ENCODE measurements at places on chromosomes 2 and 18.

GRCh38 chr2:168935810-168936581 is 34.9 kb downstream of the G6PC2 start:
- no peak for DNase-seq

GRCh38 chr18:8124232-8125146 is 484.7 kb upstream of the RAB12 start:
- no peak for DNase-seq

- no peak for DNase-seq
Measured at GRCh38 chr2:235416858-235417499, 76.9 kb upstream of the AGAP1 start.

DNA sequence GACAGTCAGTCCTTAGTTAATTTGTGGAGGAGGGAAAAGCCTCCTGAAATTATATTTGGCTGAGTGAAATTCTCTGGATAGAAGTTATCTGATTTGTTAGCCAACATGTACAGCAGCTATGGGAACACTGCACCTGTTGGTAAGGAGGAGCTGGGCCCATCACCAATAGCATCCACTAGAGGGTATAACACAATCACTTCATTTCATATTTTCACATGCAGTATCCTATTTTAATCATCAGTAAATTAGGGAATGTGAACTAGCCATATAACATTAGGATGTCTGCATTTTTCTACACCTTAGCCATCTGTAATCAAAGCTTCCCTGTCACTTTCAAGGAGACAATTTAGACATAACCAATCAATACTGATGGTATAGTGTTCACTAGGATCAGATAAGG is 818.4 kb upstream of the CDH2 start:
- no peak for DNase-seq

GRCh38 chr2:204335451-204336058 is 209.7 kb upstream of the PARD3B start:
- DNase-seq: no peak

DNA sequence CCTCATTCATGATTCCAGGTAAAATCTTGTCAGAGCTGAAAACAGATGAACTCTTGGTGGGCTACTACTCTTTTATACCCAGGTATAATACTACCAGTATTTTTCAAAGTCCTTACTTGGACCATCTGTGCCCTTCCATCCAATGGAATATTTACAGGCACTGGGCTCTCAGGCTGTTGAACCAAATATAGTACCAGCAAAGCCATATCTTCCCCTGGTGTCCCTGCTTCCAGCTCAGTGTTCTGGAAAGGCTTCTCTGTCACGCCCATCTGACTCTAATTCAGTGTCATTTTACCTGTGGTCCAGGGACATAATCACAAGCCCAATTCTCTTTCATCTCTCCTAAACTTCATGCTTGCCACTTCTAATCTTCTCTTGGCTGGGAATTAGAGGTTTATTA is 119.2 kb upstream of the STK17B start:
- no peak for DNase-seq

GRCh38 chr2:19752500-19752899 is 149.3 kb downstream of the TTC32 start:
- no peak for DNase-seq

- DNase-seq: no peak
Measured at GRCh38 chr2:103959174-103960128, 894.5 kb upstream of the POU3F3 start.

GRCh38 chr2:50929661-50930060 is 102.3 kb downstream of the NRXN1 start:
- DNase-seq: no peak

- no peak for DNase-seq
Measured at GRCh38 chr18:37962316-37962966, 396.8 kb upstream of the CELF4 start.

GRCh38 chr18:49081511-49082155 is 130.9 kb upstream of the SMAD7 start:
- DNase-seq: no peak

- no peak for DNase-seq
Measured at GRCh38 chr18:68665628-68666027, 49.3 kb downstream of the TMX3 start.

DNA sequence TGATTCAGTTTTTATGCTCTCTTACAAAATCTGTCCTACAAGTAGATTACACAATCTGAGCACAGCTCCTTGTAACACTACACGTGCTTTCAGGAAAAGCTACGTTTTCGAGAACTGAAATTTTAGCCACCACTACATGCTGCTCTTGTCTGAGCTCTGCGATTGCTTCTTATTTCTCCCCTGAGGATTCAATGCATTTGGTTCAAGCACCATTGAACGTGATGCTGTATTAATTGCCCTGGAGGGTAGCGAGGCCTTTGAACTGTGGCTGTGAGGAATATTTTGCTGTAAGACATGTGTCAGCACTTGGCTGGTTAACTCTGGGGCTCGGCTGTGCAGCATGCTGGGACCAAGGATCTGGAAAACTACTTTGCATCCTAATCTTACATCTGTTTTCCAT is 405.8 kb downstream of the EPHA4 start:
- DNase-seq: no peak

DNA sequence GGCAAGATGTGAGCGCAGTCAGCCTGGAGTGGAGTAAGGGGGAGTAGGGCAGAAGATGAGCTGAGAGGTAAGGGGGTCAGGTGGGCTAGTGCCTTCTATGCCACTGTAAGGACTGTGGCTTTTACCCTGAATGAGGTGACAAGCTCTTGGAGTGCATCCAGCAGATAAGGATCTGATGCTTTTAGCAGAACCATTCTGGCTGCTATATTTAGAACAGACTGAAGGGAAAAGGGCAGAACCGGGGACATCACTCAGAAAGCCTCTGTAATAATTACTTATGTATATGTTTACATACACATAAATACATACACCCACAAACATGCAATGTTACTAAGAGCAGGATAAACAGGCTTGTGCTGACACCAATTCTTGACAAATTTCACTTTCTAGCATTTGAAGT is 124.8 kb downstream of the DTNB start:
- DNase-seq: no peak

DNA sequence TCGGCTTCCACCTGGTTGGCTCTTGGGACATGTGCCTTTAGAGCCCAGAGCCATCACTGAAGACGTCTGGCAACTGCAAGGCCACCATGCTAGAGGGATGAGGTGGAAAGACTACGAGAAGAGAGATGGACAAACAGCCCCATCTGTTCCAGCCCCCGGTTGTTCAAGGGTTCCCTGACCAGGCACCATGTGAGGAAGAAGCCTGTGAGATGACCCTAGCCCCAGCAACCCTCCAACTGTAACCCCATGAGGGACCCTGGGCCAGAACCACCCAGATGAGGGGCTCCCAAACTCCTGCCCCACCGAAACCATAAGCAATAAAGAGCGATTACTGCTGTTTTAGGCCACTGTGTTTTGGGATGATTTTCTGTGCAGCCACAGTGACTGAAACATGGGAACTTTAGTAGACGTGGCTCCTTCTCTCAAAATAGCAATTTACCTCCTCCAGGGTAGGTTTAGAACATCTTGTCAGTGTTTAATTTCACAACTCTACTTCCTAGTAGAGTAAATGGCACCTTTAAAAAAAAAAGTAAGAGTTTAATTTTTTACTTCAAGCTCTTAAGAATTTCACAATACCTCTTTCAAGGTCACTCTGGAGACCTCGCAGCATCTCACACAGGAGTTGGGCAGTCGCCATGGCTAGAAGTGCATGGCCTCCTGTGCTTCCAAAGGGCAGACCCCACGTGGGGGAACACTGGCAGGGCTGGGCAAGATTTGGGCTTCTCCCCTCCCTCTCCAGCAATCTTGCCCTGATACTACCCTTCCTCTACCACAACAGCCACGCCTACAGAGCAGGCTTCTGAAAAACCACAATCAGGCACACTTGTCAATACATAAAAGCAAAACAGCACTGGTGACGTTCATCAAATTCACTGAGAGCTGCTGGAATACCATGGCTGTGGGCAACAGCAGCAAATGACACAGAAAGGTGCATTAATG is 48.8 kb downstream of the TMEM163 start:
- DNase-seq: peak; percentile 69

DNA sequence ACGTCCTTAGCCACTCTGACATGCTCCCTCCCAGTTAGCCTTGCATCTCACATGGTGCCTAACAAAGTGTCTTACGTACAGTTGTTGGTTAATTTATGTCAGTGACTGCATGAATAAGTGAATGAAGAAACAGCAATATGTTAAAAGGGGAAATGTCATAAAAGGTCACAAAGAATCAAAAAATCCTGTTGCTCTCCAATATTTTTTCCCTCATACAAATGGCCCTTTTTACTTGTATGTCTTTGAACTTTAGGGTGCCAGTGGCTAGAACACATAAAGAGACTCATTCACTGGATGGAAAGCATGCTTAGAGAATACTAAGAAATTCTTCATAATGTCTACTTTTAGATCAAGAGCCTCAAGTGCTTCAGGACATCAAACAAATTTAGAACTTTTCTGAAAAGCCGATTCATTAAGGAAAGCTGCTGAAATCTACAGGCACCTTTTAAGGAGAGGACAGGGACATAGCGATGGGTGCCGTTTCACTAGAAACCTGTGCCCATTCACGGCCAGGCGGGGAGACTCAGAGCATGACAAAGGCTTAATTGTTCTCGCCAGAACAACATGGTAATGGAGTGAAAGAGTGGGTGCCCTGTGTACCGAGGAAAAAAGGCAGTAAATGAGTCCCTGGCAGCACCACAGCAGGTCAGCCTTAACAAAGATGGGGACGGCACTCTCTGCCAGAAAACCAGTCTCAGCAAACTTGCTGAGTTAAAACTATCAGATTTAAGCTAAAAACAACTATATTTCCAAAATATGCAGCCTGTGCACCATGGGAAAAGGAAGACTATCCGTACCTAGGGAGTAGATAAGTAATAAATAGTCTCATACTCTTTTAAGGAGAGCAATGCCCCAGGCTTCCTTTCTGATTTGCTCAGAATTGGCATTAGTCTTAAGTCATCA is 71.6 kb upstream of the SPTBN1 start:
- no peak for DNase-seq

GRCh38 chr2:120949027-120949956 is 213.6 kb downstream of the GLI2 start:
- DNase-seq: no peak

- DNase-seq: no peak
Measured at GRCh38 chr2:59804732-59805131, 748.7 kb downstream of the BCL11A start.

DNA sequence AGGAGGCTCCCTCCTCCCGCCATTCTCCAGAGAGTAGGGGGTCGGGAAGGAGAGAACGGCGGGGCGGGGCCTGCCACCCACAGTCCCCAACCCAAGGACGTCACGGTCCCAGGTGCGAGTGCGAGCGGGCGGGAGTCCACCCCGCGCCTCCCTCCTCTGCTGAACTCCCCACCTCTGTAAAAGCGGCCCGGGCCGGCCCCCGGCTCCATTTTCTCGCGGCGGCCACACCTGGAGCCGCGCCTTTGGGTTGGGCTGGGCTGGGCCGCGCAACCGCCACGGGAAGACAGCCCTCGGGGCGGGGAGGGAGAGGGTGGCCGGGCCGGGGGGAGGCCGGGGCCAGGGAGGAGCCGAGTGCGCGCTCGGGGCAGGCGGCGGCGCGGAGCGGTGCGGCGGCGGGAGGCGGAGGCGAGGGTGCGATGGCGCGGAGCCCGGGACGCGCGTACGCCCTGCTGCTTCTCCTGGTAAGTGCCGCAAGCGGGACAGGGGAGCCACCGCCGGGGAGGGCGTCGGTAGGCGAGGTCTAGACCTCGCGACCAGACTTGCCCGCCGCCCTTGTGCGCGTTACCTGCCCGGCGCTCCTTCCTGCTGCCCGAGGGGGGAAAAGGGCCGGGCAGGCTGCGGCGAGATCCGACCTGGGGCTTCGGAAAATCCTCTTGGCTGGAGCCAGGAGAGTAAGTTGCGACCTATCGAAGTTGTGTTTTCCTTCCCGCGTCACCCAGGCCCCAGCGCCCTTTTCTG is at the start of gene DSG2:
Gene DSG2, plus strand, starts transcription at position 342 of the 738 bp plus-strand sequence. Its CDS starts 75 bp downstream, at position 417.
- DNase-seq: peak; percentile 11

DNA sequence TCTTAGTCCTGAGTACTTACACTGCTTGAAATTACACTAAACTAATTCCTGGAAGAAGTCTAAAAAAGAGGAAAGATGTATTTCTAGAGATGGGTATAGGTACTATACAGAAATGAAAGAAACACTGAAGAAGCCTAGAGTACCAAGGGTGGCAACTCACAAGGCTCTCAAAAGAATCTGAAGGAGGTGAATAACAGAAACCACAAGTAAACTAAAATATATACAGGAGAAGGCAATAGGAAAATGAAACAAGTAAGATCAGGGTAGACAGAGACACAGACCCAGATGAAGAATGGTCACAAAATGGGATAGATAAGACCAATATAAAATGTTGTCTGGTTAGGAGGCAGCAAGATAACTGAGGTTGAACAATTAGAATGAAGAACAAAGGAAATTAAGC is 59.9 kb downstream of the USP37 start:
- DNase-seq: no peak

DNA sequence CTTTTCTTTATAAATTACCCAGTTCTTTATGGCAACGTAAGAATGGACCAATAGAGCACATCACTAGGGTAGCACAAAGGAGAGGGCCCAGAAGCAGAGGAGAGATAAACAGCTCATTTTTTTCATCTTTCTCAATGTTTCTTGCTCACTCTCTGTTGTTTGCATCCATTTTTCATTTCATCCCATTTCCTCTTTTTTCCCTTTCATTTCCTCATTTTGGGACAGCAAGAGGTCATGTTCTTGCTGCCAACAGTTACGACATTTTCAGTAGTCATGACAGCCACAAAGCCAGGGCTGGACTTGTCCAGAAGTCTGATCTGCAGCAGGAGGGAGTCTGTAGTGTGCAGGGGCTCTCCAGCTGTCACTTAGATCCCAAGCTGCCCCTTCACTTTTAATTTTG is 52.7 kb upstream of the CYP1B1 start:
- DNase-seq: no peak

- DNase-seq: no peak
Measured at GRCh38 chr2:101410746-101411145, 23.4 kb upstream of the CREG2 start.

DNA sequence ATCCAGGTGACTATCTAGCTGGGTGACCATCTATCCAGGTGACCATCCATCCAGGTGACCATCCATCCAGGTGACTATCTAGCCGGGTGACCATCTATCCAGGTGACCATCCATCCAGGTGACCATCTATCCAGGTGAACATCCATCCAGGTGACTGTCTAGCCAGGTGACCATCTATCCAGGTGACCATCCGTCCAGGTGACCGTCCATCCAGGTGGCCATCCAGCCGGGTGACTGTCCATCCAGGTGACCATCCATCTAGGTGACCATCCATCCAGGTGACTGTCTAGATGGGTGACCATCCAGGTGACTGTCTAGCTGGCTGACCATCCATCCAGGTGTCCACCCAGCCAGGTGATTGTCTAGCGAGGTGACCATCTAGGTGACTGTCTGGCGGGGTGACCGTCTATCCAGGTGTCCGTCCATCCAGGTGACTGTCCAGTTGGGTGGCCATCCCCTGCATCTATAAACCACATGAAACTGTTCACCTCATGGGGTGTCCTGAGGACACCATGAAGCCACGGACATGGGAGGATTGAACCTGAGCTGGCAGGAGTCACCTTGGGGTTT is 305.3 kb downstream of the NDUFA10 start:
- no peak for DNase-seq
